Stimulated activated naive B cell treated with anti-CD40 and anti-IgM and Interleukin-4, amounts not matched to agents 10 μg/mL and 1 μg/mL and 100 μg/mL, for 72 hours (primary cell): ENCODE measurements at places on chromosomes 2 and 18.

- no peak for DNase-seq
Observed at GRCh38 chr2:120206022-120206581, 17.1 kb downstream of the TMEM185B start.

DNA sequence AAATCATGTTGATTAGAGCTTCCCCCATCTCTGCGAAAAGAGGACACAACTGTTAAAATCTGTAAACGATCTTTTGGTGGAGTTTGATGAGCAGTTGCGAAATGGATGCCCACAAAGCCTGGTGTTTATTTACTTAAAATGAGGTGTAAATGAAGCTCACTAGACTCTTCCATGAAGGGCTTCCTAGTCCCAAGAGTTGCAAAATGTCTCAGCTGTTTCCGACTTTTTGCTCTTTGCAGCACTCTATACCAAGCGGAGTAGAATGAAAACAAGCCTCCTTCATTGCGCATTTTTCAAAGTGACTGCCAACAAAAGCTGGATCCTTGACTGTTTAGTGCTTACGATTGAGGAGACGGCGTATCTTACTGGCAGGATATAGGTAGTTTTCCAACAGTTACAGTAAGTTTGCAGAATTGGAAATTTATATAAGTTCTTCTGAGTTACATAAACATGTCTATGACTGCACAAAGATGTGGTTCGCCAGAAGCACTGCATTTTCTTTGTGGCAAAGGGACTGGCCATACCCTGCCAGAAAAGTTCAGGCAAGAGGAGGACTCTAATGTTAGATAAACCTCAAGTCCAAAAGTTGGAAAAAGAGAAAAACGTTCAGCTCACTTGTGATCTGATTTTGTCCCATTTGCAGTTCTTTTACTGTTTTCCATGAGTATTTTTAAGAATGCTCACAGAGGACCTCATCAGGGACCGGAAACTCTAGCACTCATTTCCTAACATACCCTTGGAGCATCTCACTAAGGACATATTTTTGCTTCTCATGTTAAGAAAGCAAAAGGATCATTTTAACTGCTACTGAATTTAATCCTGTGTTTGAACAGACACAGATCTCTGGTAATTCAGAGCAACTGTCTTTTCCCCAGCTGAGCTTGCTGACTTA, 42.7 kb downstream of the COLEC12 start:
- DNase-seq: no peak

GRCh38 chr2:159996792-159997546, 65.4 kb downstream of the PLA2R1 start:
- DNase-seq: no peak

GRCh38 chr2:84888401-84889276, 7.8 kb upstream of the TRABD2A start:
- DNase-seq: peak; percentile 62

DNA sequence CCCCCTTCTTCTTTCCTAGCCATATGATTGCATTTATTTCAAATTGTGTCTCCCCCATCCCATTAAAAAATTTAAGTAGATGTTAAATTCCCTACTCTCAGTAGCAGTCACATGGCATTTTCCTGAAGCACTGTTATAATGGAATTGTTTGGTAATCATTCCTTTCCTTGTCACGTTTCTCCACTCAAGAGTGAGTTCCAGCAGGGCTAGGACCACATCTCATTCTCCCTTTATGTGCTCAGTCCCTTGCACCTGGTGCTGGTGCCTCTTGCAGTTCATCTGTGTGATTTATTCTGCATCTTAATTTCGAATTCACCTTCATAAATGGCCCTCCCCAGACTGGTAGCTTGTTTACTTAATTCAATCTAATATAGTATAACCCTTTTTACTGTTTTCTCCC, 70.3 kb upstream of the NOSTRIN start:
- DNase-seq: no peak

- no peak for DNase-seq
Observed at GRCh38 chr18:69636529-69637301, 236.0 kb downstream of the DOK6 start.

DNA sequence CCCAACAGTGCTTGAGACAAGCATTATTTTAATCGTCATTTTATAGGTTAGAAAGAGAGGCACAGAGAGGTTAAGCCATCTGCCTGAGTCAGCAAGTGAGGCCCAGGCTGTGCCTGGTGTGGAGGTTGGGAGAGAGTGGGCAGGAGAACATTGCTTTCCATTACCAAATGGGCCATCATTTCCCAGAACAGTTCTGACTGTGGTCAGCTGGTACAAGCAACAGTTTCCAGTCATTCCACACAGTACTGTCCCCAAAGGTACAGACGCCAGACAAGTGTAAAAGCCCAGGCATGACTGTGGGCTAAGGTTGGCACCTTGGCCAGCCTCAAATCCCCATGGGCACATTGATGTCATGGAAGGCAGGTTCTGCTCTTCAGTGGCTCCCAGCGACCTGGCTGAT, 98.2 kb upstream of the LCLAT1 start:
- DNase-seq: no peak

DNA sequence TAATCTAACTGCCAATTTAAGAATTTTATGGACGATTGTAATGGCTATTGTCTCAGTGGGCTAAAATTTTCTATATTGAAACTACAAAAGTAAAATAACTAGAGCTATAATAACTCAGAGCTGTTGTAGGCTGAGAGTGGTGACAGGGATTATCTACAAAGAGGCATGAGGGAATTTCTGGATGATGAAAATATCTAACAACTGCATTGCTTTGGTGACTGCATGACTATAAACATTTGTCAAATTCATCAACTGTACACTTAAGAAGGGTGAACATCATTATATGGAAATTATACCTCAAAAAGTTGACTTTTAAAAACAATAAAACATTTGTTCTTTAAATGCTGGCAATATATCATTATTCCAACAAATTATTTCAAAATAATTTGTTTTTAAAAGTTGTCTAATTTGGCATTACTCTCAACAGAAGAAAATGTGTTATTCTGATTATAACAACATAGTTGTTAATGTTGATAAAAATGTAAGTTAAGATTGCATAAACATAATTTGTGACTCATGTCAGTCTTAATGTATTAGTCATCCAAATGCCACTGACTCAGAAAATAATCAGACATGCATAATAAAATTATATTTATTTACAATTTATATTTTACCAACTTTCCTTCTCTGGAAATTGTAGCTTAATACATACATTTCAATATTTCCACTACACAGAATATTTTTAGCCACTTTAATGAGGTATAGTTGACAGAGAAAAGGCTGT, 865.1 kb upstream of the VRK2 start:
- DNase-seq: no peak

- no peak for DNase-seq
Observed at GRCh38 chr18:35750929-35751328, 169.4 kb downstream of the GALNT1 start.

DNA sequence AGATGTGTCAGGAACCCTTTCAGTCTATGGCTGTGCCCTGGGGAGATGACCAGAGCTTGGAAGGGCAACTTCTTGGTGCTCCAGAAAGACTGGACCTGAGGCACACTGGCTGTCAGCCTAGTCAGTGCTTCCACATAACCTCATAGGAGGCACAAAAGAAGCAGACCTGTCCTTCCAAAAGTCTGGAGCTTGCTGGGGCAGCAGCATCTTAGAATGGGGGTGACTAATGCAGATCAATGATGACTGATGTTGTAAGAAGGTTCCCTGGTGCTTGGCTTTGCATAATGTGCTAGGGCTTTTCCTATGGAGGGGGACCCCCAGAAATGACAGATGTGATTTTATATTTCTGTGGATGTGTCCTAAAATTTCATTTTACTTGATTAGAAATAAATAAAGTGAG, 255.7 kb upstream of the THUMPD2 start:
- DNase-seq: no peak

- DNase-seq: no peak
Observed at GRCh38 chr2:274503-274902, 9.8 kb downstream of the ACP1 start.

GRCh38 chr2:25697559-25698341, 24.4 kb upstream of the DTNB start:
- DNase-seq: no peak

DNA sequence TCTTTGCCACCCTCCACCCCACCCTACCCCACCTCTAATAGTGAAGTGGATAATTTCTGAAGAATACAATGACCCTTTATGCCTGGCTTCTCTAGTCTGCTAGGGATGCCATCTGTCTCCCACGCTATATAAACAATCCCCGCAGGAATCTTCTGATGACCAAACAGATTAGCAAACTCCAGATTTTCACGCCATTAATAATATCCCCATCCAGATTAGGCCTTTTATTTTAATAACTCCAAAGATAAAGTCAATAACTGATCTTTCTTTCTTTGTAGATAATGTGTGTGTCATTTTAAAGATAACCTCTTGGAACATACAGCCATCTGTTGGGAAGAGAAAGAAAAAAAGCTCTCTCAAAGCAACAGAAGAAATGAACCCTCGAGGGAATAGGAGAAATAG, 47.9 kb upstream of the CCDC150 start:
- no peak for DNase-seq

DNA sequence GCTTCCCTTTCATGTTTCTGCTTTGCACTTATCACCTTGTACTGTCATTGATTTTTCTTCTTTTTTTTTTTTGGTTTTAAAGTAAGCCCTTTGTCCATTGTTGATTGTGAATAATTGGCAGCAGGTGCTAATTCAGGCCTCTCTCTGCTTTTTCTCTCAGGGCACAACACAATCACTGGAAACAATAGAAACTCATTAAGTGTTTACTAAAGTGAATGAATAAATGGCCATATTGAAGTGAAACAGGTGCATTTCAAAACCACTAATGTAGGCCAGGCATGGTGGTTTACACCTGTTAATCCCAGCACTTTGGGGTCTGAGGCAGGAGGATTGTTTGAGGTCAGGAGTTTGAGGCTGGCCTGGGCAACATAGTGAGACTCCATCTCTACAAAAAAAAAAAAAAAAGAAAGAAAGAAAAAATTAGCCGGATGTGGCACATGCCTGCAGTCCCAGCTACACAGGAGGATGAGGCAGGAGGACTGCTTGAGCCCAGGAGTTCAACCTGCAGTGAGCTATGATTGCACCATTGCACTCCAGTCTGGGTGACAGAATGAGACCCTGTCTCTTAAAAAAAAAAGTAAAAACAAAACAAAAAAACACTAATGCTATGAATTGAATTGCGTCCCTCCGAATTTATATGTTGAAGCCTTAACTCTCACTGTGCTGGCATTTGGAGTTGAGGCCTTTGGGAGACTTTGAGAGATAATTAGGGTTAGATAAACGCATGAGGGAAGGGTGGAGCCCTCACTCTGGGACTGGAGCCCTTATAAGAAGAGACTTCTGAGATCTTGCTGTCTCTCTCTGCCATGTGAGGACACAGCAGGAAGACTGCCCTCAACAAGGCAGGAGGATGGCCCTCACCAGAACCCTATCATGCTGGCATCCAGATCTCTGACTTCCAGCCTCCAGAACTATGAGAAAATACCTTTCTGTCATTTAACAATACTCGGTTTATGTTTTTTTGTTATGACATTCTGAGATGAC, 19.9 kb downstream of the SLC38A11 start:
- DNase-seq: no peak

- no peak for DNase-seq
Observed at GRCh38 chr2:114065731-114066130, 175.8 kb downstream of the ACTR3 start.

GRCh38 chr18:23592911-23593310, 6.6 kb upstream of the NPC1 start:
- DNase-seq: no peak

- DNase-seq: no peak
Observed at GRCh38 chr2:135149251-135149650, 97.2 kb downstream of the RAB3GAP1 start.

GRCh38 chr2:161250864-161251436, 57.3 kb upstream of the PSMD14 start:
- DNase-seq: no peak

DNA sequence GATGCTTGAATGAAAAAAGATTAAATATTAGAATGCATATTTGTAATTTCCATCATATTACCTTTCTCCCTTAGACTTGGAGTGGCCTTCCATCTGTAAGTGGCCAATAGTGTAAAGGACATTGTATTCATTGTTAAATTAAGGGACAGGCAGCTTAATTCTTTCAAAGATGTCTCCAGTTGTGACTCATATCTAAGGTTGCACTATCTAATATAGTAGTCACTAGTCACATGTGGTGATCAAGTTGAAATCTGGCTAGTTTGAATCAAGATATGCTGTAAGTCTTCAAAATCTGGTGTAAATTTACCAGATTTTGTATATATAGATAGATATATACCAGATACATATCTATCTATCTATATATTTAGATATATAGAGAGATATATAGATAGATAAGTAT, 52.4 kb upstream of the AGPS start:
- no peak for DNase-seq

DNA sequence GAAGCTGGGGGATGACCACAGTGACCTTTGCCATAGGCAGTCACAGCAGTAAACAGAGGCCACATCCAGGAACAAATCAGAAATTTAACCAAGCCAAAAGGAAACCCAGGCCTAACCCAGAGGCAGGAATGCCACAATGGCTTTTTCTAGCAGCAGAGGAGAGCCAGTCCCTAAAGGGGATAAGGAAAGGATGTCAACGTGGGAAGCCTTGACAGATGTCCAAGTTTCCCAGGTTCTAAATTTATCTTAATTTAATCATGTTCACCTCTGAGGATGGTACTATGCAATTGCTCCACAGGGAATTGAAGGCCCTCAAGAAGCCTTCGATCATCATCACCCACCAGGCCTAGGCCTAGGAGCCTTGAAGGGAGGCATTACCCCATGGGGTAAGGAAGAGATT, 374.7 kb downstream of the TNS1 start:
- no peak for DNase-seq

GRCh38 chr2:61210332-61210981, 48.5 kb downstream of the C2orf74 start:
- DNase-seq: no peak

DNA sequence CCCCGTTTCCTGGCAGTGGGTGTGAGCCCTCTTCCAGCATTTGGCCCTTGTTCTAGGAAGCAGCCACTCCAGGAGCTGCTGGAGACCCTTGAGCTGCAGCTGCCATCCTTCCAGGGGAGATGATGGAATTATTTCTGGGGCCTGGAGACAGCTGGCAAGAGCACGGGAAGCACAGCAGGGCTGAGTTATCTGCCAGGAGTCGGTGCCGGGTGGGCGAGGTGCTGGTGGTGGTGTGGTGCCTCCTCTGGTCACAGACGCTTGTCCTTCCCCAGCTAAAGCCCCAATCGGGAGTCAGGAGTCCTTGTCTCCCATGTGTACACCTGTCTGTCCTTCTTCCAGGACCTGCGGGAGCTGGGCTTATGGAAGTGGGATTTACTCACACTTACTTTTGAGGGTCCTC, 36.0 kb downstream of the DPYSL5 start:
- no peak for DNase-seq

GRCh38 chr2:75562513-75562864, 1.8 kb upstream of the EVA1A start:
- no peak for DNase-seq

DNA sequence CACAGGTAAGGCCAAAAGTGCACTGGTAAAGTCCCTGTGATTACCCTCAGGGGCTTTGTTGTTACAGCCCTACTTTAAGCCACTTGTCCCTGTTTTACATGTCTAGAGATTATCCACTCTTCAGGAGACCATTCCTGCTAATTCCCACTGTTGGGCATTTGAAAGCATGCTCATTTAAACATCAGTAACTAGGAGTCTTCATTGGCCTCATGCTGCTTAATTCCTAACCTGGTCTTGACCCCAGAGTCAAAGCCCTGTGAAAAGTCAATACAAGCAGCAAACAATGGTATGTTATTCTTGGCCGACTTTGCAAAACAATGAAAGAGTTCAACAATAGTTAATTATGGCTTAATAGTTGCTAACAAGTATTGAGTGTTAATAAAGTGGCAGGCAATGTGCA, 23.2 kb downstream of the AFF3 start:
- no peak for DNase-seq

GRCh38 chr2:100260712-100261620, 61.3 kb downstream of the LONRF2 start:
- DNase-seq: peak; percentile 60

- DNase-seq: no peak
Observed at GRCh38 chr2:29527947-29528346, 393.4 kb downstream of the ALK start.
